ENCODE measurements at places on chromosomes 4 and X. TPM values are rescaled to one million over a fixed set of nuclear protein-coding genes. Genes with fewer than 3 reads are reported as not detected.

MAGEB6 gene
- not detected for total RNA-seq

ARMCX4 gene
- 1.8 TPM for total RNA-seq

LUZP4 gene
- not detected for total RNA-seq

HAND2 gene
- 1.4 TPM for total RNA-seq
